ENCODE measurements at places on chromosomes 6 and 20. TPM values are rescaled to one million over a fixed set of nuclear protein-coding genes. Genes with fewer than 3 reads are reported as not detected.

RNF39 gene
- not detected for total RNA-seq

GRCh38 chr6:76742919-76743318 lies 670.5 kb upstream of the IMPG1 start:
- no peak for DNase-seq

- no peak for DNase-seq
Measured at GRCh38 chr6:130037207-130037811, 18.9 kb downstream of the L3MBTL3 start.

DNA sequence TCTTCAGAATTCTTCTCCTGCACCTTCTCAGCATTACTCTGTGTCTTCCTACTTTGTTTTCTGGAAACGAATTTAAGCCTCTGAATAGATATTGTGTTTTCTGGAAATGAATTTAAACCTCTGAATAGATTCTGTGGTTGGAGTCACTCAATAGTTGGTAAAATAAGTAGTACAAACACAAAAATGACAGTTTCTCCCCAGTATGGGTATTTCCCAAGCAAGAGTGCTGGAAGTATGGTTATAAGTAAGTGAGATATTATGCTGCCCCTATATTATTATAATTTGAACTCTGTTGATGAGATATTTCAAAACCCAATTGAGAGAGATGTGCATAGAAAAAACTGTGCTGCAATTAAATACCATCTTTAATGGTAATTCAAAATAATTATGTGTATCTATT lies 94.9 kb downstream of the TINAG start:
- DNase-seq = no peak

GRCh38 chr6:44257025-44257752 lies at the start of gene SLC35B2:
Gene SLC35B2 (minus strand): TSS chr6:44257528. CDS start chr6:44257410, 118 bp downstream.
- DNase-seq = peak; percentile 93
